Daoy (cell line): ENCODE measurements at places on chromosomes 1 and 21. TPM values are rescaled to one million over a fixed set of nuclear protein-coding genes. Genes with fewer than 3 reads are reported as not detected.

DNA sequence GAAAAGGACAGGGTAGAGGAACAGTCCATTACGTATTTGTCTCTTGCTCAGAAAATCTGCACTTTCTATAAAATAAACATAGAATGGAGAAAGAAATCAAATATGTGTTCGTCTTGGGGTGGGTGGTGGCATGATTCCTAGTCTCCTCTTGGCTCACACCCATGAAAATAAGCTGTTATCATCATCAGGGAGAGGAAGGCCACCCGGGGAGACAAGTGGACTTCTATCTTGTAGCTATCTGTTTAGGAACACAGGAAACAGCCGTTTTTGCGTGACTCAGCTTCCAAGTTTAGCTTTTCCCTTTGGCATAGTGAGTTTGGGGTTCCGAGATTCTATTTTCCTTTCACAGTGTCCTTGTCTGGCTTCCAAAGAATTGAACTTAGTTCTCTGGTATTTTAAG is 622.3 kb downstream of the PTPRU start:
- peak; percentile 46 for DNase-seq

TINAGL1 gene
- 29.9 and 39.1 TPM in 2 replicates for total RNA-seq

- no peak for DNase-seq
These were observed 16.0 kb downstream of the RBBP4 start for GRCh38 chr1:32666901-32667566.

- no peak for DNase-seq
These were observed 145.5 kb downstream of the ETS2 start for GRCh38 chr21:38951095-38951730.

GRCh38 chr21:32562426-32562825 is 22.9 kb downstream of the TCP10L start:
- peak; percentile 66 for DNase-seq

DNA sequence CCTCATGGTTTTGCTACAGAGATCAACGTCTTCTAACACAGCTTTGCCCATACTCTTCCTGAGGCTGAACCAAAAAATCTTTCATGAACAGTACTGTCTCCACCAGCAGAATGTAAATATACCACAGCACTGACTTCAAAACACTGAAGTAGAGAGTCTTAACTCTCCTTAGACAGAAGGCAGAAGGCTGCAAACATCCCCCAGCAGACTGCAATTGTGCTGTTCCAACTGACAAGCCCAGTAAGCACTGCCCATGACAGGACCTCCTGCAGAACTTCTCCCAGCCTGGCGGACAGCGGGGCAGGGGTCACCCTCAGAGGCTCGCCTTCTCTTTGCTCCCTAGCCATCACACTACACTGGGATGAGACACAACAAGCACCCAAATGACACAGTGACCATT is 218.7 kb downstream of the RERE start:
- DNase-seq: no peak

CYP4X1 gene
- 0.77 and 1.0 TPM in 2 replicates for total RNA-seq

DNA sequence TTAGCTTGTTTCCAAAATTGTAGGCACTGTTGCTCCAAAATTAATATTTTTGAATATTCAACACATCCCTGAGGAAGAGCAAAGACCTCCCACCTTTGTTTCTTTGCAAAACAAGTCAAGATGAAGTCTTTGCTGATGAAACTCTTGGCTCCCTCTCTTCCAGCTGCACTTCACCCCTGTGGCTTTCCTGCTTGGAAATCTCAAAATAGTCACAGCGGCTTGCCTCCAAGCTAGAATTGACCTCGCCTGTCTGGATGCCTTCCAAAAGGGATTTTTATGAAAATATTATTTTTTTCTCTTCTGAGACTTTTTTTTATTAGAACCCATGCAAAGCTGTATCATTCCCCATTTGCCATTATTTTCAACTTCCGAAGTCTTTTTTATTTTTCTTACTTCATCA is 71.1 kb upstream of the MROH9 start:
- no peak for DNase-seq

BACE2 gene
- total RNA-seq: 70.5 and 74.0 TPM in 2 replicates

- DNase-seq: no peak
These were observed 12.0 kb downstream of the COQ8A start for GRCh38 chr1:226952118-226952441.

GRCh38 chr1:200369706-200370105 is 40.1 kb downstream of the ZNF281 start:
- DNase-seq: no peak
